ENCODE measurements at places on chromosomes 11 and 22.

- H3K4me1 ChIP-seq, result no peaks in the 10 kb centered on the region
- H3K27me3 ChIP-seq, result peaks cover 13% of the 10 kb centered on the region
- no peak for DNase-seq
- no peaks in the 10 kb centered on the region for H3K36me3 ChIP-seq
Observed at GRCh38 chr22:44242946-44243724, 62.4 kb downstream of the PARVG start.

GRCh38 chr22:36194971-36195370 lies 6.6 kb downstream of the APOL4 start:
- no peaks in the 10 kb centered on the region for H3K36me3 ChIP-seq
- peaks cover 16% of the 10 kb centered on the region for H3K4me1 ChIP-seq
- peak; percentile 14 for DNase-seq

- peaks cover 3% of the 10 kb centered on the region for H3K27me3 ChIP-seq
- H3K4me3 ChIP-seq, result no peak overlapping the region
- no peak for DNase-seq
- no peaks in the 10 kb centered on the region for H3K36me3 ChIP-seq
Observed at GRCh38 chr11:128135451-128135850, 451.9 kb downstream of the ETS1 start.

- no peaks in the 10 kb centered on the region for H3K4me1 ChIP-seq
- no peak for DNase-seq
- H3K27me3 ChIP-seq, result no peaks in the 10 kb centered on the region
Observed at GRCh38 chr11:23555085-23555484, 694.8 kb upstream of the CCDC179 start.

- DNase-seq, result no peak
- peaks cover 11% of the 10 kb centered on the region for H3K27me3 ChIP-seq
- H3K36me3 ChIP-seq, result no peaks in the 10 kb centered on the region
- H3K27ac ChIP-seq, result no peak overlapping the region
- H3K4me3 ChIP-seq, result no peak overlapping the region
Observed at GRCh38 chr11:11416917-11417316, 63.9 kb upstream of the CSNK2A3 start.

DNA sequence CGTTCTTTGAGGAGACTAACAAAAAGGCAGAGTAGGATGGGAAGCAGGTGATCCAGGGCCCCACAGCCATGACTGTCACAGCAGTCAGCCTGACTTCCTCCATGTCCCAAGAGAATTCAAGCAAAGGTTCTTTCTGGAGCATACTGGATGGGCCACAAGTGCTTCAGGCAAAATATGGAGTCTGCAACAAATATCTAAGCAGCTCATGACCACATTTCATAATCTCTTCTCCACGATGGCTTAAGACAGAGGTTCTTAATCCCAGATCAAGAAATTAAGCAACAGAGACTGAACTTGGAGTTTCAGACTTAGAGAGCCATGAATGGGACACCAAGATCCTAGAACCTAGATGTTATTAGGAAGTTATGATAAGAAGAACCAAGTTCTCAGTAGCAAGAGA lies 31.6 kb downstream of the GUCY1A2 start:
- no peak overlapping the region for H3K4me3 ChIP-seq
- H3K36me3 ChIP-seq, result no peaks in the 10 kb centered on the region
- H3K27ac ChIP-seq, result no peak overlapping the region
- DNase-seq, result no peak

GRCh38 chr11:71080239-71081097 lies 171.9 kb downstream of the SHANK2 start:
- no peaks in the 10 kb centered on the region for H3K4me1 ChIP-seq
- no peak overlapping the region for H3K27ac ChIP-seq
- peak; percentile 5 for DNase-seq
- no peak overlapping the region for H3K4me3 ChIP-seq
- H3K36me3 ChIP-seq, result no peaks in the 10 kb centered on the region

- DNase-seq, result no peak
- no peak overlapping the region for H3K4me3 ChIP-seq
- H3K27ac ChIP-seq, result no peak overlapping the region
- peaks cover 13% of the 10 kb centered on the region for H3K27me3 ChIP-seq
- no peaks in the 10 kb centered on the region for H3K36me3 ChIP-seq
- no peaks in the 10 kb centered on the region for H3K4me1 ChIP-seq
Observed at GRCh38 chr11:119605137-119605665, 123.8 kb downstream of the NECTIN1 start.

DNA sequence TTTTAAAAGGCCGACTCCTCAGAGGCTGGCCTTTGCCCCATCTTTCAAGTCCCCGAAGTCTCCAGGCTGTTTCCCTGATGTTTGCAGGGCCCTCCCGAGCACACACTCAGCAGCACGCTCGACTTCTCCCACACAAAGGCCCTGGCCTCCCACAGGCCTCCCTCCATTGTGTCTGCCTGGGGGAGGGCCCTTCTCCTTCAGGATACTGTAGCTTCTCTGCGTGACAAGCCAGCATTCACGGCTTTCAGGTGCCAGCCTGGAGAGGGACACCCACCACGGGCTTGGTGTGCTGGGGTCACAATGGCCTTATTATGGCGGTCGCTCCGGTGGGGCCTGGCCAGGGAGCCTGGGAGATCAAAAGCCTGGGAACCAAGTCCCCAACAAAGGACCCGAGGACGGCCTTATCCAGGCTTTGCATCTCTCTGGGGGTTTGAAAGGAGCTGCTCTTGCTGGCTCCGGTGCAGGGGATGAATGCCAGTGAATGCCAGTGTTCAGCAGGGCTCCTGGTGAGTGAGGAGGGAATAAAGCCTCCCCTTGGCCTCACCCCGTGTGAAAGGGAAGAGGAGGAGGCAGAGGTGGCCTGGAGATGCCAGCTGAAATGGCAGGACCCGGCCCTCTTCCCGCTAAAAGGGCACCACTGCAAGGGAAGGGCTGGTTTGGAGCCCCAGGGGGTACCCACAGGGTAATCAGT lies 55.0 kb downstream of the TRAF6 start:
- DNase-seq, result no peak
- no peak overlapping the region for H3K27ac ChIP-seq
- no peaks in the 10 kb centered on the region for H3K27me3 ChIP-seq
- peaks cover 45% of the 10 kb centered on the region for H3K4me1 ChIP-seq
- peaks cover 52% of the 10 kb centered on the region for H3K36me3 ChIP-seq
- H3K4me3 ChIP-seq, result no peak overlapping the region

DNA sequence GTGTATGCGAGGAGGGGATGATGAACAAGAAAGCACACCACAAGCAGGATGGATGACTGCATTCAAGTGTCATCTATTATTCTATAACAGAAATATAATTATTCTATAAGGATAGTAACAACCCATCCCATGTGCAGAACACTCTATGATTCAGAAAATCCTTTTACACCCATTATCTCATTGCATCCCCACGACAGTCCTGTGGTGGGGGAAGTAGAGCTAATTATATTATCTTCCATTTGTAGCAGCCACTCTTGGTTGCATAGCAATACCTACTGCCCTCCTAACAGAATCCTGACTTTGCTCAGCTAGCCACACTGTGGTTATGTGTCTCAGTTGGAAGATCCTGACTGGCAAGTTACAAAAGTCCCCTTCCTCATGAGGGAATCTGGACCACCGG lies 406.5 kb upstream of the NARS2 start:
- DNase-seq, result no peak
- H3K4me1 ChIP-seq, result no peaks in the 10 kb centered on the region
- H3K27me3 ChIP-seq, result no peaks in the 10 kb centered on the region
- no peak overlapping the region for H3K4me3 ChIP-seq

DNA sequence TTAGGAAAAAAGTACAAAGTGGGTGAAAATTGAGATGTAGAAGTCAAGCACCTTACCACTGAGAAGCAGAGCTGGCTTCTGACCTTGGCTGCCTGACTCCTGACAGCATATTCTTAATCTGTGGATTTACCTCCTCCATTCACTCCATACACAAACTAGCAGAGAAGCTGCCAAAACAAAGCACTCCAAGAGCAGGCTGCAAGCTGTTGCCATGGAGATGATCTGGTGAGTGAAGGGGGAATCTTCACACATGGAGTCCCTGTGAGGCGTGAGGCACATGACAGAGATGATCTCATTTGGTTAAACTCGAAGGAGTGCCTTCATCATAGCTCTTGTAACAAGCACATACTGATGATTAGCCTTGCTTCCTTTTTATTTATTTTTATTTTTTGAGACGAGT lies 16.1 kb downstream of the COMMD9 start:
- H3K4me3 ChIP-seq, result no peak overlapping the region
- H3K36me3 ChIP-seq, result peaks cover 8% of the 10 kb centered on the region
- no peak for DNase-seq
- H3K27me3 ChIP-seq, result no peaks in the 10 kb centered on the region
- no peak overlapping the region for H3K27ac ChIP-seq

DNA sequence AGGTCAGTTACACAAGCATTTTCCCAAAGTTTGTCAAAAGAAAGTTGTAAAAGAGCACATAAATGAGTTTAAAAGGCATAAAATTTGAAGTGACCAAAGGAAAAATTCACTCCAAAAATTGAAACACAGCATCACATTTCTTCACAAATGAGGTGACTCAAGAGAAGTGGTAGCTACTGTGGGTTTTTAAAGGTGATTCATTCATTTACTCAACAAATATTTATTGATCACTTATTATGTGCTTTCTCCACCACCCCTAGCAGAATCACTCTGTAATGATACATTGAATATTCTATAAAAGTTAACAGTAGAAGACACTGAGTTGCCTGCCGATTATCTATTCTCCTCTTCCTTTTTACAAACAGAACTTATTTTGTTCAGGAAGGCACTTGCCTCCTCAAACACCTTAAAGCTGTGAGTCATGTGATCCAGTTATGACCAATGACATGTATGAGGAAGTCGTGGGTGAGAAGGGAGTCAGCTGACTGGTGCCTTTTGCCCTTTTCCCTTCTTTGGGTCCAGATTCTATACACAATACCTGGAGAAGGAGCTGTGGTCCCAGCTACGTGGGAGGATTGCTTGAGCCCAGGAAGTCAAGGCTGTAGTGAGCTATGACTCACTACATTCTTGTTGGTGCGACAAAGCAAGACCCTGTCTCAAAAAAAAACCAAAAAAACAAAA lies 67.7 kb upstream of the CLNS1A start:
- H3K36me3 ChIP-seq, result peaks cover 21% of the 10 kb centered on the region
- peaks cover 17% of the 10 kb centered on the region for H3K4me1 ChIP-seq
- DNase-seq, result no peak
- H3K4me3 ChIP-seq, result no peak overlapping the region
- H3K27me3 ChIP-seq, result no peaks in the 10 kb centered on the region

- no peak overlapping the region for H3K4me3 ChIP-seq
- H3K27ac ChIP-seq, result no peak overlapping the region
- peaks cover 9% of the 10 kb centered on the region for H3K27me3 ChIP-seq
- H3K36me3 ChIP-seq, result no peaks in the 10 kb centered on the region
- no peaks in the 10 kb centered on the region for H3K4me1 ChIP-seq
Observed at GRCh38 chr11:45395421-45395820, 109.3 kb upstream of the SYT13 start.

DNA sequence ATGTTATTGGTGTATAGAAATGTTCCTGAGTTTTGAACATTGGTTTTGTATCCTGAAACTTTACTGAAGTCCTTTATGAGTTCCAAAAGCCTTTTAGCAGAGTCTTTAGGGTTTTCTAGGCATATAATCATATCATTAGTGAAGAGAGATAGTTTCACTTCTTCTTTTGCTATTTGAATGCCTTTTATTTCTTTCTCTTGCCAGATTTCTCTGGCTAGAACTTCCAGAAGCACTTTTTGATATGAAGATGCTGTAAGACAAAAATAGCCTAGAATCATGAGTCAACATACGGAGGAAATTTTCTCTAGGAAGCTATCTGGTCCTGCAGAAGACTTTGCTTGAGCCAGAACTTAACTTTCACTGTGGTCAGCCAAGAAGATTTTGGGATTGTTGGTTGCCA lies 86.7 kb upstream of the IZUMO1R start:
- no peak overlapping the region for H3K27ac ChIP-seq
- H3K4me3 ChIP-seq, result no peak overlapping the region

DNA sequence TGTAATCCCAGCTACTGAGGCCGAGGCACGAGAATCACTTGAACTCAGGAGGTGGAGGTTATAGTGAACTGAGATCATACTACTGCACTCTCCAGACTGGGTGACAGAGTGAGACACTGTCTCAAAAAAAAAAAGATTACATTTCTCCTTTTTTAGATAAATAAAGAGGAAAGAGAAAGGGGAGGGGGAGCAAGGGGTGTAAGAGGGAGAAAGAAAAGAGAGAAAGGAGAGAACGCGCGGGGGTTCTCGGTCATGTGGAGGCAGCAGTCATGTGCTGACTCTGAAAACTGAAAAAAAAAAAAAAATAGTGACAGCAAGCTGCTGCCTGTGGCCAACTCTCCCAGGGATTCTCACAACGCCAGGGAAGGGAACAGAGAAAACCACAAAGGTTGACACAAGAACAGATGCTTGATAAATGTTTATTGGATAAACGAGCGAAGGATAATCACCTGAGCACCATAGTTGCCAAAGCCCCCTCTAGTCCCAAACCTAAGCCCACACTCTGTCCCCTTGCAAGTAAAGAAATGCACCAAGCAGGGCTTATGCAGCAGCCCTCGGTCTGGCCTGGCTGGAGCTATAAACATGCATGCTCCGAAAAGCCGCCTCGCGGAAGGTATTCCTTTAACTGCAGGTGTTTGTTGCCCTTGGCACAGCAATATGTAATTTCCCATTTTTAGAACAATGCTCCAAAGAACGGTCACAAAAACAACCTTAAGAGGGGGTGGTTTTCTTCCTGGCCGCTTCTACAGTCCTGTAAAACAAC lies 14.5 kb downstream of the SCGB1A1 start:
- H3K4me1 ChIP-seq, result peaks cover 45% of the 10 kb centered on the region
- no peak for DNase-seq
- H3K4me3 ChIP-seq, result no peak overlapping the region
- peaks cover 2% of the 10 kb centered on the region for H3K36me3 ChIP-seq
- H3K27ac ChIP-seq, result no peak overlapping the region
- no peaks in the 10 kb centered on the region for H3K27me3 ChIP-seq

Measured in activated T-helper 1 cell treated with anti-CD3 and anti-CD28 coated beads, Interleukin-12 subunit alpha, Interleukin-12 subunit beta, Interleukin-2, Interleukin-4 antibody, amounts not matched to agents 30 ng/mL and 10 ng/mL and 1 ng/mL, durations not matched to agents 14 hours and 24 hours and 36 hours (primary cell).